Foreskin melanocyte (primary cell): ENCODE measurements at places on chromosomes 12 and 14.

DNA sequence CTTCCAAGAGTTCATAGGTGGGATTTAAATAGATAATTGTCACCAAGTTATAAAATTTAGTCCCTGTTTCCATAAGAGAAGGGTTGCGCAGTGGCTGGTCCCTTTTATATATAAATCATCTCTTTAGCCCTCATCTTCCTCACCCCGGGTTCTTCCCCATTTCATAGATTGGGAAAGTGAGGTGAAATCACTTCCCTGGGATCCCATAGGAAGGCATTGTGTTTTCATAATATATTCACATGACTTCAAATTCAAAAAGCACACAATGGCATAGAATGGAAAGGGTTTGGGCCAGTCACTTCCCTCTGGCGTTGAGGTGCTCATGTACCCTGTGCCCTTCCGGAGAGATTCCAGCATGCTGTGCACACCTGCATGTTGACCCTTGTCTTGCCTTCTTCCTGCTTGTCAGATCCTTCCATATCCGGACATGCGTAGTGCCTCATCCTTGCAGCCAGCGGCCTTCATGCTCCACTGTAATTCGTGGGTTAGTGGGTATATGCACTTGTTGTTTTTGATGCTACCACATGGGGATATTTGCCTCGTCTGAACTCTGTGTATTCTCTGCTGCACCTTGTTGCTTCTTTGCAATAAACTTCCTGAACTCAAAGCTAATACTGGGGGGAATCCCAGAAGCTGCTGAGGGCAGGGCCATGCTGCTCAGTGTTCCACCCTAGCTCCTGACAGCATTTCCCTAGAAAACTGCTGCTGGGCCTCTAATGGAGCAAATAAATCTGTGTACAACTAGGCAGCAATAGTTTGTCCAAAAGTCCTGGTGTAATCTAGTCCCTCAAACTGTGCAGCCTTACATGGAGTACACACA is 59.6 kb downstream of the ANAPC7 start:
- no peak for DNase-seq

DNA sequence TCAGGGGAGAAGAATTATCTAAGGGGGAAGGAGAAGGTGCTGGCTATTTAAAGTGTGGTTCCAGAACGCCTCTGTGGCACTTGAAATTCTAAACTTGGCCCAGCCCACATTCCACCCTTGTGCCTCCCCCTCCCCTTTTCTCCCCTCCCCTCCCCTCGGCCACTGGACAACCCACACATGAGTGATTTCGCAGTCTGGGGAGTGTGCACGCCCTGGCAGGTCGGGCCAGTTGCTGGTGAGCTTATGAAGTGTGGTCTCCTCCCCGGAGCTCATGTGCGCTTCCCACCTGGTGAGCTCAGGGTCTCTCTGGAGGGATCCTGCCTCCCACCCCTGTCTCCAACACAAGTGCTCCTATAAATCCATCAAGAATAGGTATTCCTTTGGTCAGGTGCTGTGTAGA is at the start of gene SLC6A13:
TSS of gene SLC6A13 (minus strand) at position 20 of the 400 bp plus-strand sequence. CDS start 2,784 bp downstream, outside the sequence.
- DNase-seq, result no peak

- peak; percentile 42 for DNase-seq
These were observed 51.1 kb upstream of the CRACR2A start for GRCh38 chr12:3803865-3804472.

DNA sequence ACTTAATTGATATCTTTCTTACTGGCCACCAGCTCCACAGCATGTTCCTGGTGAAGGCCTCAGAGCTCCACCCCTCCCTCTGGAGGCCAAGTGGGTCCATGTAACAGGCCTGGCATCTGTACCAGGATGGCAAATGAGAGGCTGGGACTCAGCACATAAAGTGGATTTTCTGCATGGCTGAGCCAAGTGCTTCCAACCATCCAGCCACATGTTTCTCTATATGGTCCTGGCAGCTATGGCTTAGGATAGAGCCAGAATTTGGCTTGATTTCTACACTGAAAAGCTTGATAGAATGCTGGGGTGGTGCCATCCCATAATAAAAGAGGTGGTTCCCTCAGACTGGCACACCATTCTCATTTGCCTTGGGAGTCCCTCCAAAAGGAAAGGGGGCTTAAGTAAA is 94.1 kb downstream of the PAX9 start:
- DNase-seq, result no peak

DNA sequence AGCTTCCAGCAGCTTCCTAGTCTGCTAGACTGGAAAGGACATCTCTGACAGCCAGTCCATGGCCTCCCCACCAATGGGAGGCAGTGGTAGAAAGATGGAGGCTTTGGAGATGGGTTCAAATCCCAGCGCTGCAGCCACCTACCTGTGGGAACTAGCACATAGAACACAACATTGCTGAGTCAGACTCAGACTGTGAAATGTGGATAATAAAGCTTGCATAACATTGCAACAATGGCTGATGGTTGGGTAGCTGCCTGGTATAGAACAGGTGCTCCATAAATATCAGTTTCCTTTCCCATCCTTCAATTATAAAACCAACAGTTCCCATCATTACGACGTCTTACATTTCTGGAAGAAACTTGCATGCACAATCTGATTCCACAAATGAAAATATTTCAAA is 94.6 kb downstream of the SLC8A3 start:
- no peak for DNase-seq

- no peak for DNase-seq
These were observed 32.6 kb downstream of the MLXIP start for GRCh38 chr12:122111089-122111641.

- DNase-seq, result no peak
These were observed 47.8 kb upstream of the MED13L start for GRCh38 chr12:116325336-116325664.

- DNase-seq, result peak; percentile 29
These were observed 890 bp upstream of the KIF26A start for GRCh38 chr14:104137297-104138097.

DNA sequence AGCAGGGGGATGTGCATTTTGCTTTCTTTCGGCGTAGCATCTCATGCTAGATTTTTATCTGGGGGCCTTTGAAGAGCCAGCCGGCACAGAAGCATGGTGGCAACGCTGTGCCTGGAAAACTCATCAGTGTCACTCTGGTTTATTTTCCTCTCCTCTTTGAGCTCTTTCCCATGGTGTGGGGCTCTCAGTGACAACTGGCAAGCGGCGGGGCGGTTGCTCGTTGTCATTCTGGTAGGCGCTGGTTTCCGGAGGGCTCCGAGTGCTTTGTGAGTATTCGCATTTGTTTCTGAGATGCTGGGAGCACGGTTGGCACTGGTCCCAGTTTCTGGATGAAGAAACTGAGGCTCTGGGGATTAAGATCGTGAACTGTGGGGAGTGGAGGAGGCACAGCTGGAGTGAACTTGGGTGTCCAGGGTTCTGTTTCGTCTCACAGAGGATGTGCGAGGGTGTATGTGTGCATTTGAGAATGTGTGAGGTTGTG is 23.3 kb downstream of the TPCN1 start:
- no peak for DNase-seq

DNA sequence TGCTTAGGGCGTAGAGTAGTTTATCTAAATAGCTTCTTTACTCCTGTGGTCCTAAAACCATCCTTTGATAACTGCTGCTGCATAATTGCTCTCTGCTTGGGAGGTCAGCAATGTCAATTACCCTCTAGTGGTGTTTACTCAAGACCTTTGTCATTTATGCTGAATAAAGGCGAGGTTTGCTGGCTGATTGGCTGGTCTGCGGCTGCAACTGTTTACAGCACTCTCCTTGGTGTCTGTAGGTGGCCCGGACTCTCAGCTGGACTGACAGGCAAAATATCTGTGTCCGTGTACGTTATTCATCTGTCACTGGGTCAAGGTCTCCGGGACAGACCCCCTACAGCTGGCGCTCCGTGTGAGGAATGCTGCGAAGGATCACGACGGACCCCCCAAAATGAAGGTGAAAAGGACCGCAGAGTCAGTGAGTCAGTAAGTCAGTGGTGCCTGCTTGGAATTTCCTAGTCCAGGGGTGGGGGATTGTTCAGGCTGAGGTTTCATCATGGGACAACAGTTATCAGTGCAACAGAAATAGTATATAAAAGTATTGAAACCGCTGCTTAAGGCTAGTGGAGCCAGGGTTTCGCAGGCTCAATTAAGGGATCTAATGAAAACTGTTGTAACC is 253.3 kb upstream of the DIO2 start:
- DNase-seq, result no peak

GRCh38 chr12:132924356-132924755 is 31.8 kb downstream of the ZNF605 start:
- no peak for DNase-seq
